D721Med (cell line): ENCODE measurements at places on chromosomes 12 and 14.

DNA sequence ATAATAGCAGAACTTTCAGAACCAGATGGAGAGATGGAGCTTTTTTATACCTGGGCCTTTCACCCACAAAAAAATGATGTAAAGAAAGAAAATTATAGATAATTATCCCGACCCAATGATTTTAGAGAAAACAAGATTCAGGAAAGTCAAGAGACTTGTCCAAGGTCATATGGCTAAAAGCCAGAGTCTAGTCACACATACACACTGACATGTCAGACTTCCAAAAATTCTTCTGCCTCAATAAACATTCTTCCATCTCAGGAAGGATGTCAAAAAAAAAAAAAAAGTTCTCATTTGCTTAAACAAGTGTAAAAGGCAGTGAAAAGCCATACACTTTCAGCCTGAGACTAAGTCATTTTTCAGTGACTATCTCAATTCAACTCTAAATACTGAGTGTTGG lies 116.0 kb downstream of the PRICKLE1 start:
- DNase-seq, result no peak

DNA sequence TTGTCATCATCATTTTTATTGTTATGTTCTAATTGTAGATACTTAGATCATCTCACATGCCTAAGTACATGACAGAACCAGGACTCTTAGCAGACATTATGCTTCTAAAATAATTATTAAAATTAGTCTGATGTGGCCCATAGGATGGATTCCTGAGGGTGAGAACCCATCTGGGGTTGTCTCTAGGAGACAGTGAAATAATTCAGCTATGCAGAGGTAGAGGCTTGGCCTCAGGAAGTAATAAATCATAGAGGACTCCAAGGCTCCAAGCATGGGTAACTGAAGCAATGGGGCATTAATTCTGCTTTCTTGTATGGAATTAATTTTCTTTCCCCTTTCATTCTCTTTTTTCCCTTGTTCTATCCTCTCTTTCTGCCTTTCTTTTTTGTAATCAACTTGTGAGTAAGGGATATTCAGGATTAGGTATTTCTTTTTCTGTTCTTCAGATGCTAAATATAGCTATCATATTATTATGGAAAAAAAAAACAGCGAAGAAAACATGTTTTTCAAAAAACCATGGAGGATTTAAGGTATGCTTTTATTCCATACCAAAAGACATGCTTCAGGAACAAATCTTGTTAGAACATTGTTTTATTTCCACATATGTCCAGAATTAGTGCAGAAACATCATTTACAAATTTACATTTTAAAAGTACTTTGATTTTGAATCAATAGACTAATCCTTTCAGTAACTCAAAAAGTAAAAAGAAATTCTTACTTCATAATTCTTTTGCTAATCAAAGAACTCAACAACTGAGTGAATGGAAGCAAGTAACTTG lies 263.2 kb downstream of the TRHDE start:
- no peak for DNase-seq

GRCh38 chr12:57069523-57069922 lies 9.1 kb downstream of the NEMP1 start:
- DNase-seq, result no peak

DNA sequence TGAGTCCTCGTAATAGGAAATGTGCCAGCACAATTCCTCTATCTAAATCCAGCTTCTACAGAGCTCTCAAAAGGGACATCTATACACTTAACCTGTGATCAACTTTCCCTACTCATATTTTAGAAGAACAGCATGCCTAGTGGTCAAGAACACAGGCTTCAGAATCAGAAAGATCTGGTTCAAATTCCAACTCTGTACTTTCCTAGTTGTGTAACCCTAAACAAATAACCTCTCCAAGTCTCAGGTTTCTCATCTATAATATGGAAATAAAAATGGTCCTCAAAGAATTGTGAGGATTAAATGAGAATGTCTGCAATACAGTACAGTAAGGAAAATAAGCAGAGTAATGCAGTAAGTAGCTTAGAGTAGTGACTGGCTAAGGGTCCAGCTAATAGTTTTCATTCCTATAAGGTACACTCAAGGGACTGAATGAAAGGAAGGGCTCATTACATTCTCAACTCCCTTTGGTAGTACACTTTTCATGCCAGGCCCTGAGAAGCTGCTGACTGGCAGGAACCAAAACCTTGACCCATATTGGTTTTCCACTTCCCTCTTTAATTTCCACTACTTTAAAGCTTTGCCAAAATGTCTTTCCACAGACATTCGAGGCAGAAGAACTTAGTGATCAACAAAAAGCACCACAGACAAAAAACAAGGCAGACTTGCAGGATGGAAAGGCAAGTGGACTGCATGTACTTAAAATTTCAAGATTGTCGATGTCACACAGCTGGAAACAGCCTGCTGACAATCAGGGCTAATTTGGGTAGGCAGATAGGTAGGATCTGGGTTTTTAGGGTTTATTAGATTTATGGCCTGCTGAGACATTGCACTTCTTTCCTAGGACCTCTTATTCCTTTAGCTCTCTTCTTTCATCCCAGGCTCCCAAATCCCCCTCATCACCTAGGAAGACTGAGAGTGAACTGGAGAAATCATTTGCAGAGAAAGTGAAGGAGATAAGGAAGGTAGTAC lies 4.3 kb downstream of the CCDC196 start:
- DNase-seq, result no peak
